Fibroblast of skin of scalp (primary cell): ENCODE measurements at places on chromosomes 7 and 10.

DNA sequence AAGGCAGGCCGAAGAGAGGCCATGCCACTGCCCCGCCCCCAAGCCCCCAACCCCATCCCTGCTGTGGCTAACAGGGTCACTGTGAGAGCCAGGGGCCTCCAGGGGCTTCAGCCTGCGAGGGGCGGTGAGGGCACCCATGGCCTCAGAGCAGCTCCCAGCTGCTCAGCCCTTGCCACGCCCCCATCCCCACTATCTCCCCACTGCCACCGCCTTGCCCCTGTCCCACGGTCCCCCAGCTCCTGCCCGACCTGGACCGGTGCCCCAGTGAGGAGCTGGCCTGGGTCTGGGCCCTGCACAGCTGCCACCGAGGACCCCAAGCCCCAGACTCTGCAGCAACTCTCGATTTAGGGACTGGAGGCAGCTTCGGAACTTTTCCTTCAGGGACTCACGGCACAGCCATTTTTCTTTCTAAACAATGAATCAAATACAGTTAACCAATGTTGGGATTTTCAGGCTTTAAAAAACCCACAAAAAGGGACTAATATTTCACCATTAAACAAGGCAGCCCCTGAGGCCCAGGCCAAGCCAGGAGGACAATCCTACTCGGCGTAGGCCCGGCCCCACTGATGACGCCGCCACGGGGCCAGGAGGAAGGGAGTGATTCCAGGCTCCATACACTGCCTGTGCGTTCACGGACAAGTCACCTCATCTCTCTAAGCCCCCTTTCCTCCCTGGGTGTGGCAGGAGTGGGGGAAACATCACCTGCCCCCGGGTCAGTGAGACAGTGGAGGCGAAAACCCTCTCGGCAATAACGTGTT, 237.1 kb downstream of the ELFN1 start:
- DNase-seq, result no peak

DNA sequence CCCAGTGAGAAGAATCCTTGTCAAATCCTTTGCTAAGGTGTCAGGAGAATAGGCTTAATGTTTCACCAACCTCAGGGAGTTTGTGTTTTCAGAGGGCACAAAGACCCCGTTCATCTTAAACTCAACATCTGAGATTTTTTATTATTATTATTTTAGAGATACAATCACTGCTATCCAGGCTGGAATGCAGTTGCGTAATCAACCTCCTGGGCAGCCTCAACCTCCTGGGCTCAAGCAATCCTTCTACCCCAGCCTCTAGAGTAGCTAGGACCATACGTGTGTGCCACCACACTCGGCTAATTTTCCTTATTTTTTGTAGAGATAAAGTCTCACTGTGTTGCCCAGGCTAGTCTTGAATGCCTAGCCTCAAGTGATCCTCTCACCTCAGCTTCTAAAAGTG, 599.2 kb downstream of the KCNMA1 start:
- DNase-seq, result peak; percentile 13

- no peak for DNase-seq
Measured at GRCh38 chr7:90326500-90326899, 5.4 kb upstream of the FAM237B start.

DNA sequence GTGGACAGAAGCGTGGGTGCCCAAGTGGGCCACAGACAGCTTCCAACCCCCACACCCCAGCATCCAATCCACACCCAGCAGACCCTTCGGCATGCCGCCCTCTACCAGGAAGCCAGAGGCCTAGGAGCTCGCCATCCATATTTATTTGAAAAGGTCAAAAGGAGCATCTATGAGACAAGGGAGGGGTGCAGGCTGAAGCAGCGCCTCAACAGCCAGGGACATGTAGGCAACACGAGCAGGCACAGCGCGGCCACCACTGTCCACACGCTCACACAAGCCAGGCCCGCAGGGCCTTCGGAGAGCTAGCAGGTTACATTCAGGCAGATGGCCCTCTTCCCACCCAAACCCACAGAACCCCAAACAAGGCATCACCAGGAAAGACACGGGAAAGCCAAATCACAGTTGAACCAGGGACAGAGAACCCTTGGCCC, 34.6 kb downstream of the PSAP start:
- no peak for DNase-seq

GRCh38 chr10:3639546-3639945, 145.5 kb downstream of the KLF6 start:
- no peak for DNase-seq

DNA sequence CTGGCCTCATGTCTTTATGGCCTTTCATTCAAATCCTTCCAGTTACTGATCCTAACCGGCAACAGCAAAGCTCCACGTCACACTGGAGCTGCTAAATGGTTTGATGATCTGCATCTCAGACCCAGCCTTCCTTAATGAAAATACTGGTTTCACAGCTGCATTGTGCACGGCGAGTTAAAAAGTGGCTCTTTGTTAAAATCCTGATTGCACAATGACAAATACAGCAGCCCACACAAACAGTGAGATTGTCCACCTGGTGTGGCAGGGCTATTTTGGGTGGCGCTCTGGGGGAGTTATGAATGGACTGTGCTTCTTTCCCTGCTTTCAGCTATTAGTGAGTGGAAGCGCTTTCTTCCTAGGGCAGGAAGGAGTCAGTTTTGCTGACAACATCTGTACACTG, 63.4 kb upstream of the C1QL3 start:
- no peak for DNase-seq

- no peak for DNase-seq
Measured at GRCh38 chr10:104065748-104066147, 19.9 kb downstream of the COL17A1 start.

- DNase-seq, result no peak
Measured at GRCh38 chr7:45568536-45569289, 5.5 kb upstream of the ADCY1 start.
